ENCODE measurements at places on chromosomes 12 and 14.

DNA sequence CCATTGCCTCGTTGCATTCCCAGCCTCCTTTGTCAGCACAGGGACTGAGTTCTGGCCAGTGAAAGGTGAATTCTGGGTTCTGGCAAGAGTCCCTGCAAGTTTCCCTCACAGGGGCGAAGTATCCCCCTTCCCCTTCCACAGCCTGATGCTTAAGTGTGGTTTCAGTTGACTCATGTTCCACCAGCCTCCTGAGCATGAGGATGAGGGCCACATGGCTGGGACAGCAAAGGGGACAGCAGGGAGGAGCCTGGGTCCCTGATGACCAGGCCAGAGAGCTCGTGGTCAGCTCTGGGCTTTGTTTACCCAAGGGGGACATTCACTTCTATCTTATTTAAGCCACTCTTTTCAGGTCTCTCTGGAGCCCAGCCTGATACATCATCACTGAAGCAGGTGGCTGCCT lies 36.5 kb downstream of the CACNA2D4 start:
- no peak for DNase-seq

DNA sequence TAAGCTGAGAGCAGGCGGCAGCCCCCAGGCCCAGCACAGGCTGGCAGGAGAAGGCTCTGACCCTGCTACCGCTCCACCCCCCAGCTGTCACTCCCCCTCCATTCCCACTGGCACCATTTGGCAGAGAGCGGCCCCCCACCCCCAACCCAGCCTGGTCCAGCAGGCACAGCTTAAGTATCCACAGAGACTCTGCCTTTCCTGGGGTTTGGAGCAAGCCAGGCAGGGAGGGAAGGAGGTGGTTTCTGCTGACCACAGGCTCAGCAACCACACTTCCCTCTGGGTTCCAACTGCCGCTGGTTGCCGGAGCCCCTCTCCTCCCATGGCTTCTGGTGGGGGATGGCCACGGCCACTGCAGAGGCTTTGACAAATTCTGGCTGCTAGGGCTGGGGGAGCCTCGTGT lies 30.5 kb upstream of the CCND2 start:
- no peak for DNase-seq

DNA sequence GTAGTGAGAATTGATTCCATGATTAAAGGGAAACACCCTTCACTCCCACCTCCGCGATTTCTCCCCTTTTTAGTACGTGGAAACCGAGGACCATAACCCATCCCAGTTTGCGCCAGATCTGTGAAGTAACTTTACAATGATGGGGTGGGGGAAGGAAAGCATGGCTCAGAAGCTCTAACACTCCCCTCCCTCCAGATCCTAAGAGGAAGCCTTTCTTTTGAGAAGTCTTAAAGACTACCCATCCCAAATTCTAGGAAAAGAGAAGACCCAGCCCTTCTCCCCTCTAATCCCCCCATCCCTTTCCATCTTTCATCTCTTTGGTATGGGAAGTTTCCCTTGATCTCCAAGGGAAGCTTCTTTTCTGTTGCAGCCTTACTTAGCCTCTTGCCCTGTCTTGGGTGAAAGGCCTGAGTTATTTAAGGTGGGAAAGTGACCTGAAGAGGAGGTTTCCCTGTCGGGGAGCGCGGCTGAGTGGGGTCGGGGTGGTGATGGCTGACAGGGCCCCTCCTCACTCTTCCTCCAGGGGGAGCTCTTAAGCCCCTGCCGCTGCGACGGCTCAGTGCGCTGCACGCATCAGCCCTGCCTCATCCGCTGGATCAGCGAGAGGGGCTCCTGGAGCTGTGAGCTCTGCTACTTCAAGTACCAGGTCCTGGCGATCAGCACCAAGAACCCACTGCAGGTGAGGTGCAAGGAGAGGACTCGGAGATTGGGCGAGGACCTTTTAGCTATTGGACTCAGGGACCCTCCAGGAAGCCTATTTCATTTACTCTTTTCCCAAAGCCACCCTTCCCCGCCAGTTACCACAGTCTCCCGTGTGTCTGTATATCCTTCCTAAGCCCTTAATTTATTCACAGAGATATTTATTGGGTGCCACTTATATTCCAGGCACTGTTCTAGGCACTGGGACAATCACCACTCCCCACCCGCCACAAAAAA lies 1.8 kb downstream of the MARCHF9 start:
- DNase-seq: no peak

DNA sequence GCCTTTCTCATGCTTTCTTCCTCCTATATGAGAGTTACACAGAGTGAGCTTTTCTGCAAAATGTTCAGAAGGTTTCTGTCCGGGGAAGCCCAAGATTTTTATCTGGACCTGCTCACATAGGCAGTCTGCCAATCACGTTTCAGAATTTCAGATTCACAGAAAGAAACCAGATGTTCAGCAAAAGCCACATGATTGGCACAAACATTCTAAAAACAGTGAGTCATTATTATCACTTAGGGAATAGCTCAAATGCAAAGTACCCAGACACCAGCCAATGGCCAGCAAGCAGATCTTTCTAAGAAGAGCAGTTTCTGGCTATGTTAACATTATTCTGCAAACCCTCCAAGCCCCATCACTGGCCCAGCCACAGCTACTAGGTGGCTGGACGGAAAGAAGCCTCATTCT lies 1558.5 kb upstream of the TMEM132C start:
- no peak for DNase-seq

DNA sequence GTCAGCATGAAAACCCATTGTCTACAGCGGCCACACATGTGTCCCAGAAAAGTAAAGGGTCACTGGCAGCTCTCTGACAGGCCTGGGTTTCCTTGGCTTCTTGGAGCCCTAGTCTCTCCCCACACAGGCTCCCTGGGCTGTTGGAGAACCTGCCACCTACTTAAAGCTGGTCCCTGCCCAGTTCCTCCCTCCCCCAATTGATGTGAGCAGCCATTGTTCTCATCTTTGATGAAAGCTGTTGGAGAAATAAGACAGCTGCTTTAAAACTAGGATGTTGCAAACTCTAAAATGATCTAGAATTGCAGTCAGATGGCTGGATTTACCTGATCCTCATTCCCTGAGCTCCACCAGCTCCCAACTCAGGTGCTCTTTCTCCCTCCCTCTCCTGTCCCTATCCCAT lies 4.8 kb upstream of the PLEKHH1 start:
- no peak for DNase-seq

GRCh38 chr12:94149781-94150239 lies 1.4 kb downstream of the PLXNC1 start:
- DNase-seq: no peak

DNA sequence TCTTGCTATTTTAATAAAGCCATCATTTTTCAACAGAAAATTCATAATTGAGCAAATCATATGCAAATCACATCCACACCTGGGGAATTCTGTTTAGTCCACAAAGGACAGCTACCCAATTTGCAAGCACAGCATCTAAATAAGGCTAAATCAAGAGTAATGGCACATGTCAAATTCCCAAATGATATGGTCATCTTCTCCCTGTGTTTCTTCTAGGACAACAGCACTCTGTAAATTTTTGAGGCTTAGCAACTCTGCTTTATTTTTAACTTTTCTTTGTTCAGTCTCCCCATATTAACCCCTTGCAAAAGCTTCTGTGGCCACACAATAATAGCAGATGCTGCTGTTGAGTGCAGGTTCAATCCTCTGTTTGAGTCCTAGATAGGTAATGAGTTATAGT lies 155.6 kb upstream of the DAAM1 start:
- no peak for DNase-seq

- no peak for DNase-seq
Measured at GRCh38 chr12:71160585-71160984, 2.8 kb upstream of the TSPAN8 start.

- no peak for DNase-seq
Measured at GRCh38 chr12:22284871-22285270, 49.6 kb downstream of the ST8SIA1 start.

GRCh38 chr12:97754306-97754705 lies 291.7 kb downstream of the RMST start:
- DNase-seq: no peak

DNA sequence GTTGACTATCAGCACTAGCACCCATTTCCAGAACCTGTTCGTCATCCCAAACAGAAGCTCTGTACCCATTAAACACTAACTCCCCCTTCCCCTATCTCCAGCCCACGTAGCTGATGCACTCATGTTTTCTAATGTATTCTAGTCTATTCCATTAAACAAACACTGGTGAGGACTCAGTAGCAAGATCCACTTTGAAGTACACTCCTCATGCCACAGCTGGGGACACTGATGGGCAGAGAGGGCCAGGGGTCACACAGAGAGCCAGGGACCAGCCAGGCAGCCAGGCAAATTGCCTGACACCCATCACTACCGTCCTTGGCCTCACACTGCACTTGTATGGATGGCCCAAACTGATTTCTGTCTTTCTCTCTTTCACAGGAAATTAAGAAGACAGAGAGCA lies 269.9 kb upstream of the DIO3 start:
- no peak for DNase-seq

DNA sequence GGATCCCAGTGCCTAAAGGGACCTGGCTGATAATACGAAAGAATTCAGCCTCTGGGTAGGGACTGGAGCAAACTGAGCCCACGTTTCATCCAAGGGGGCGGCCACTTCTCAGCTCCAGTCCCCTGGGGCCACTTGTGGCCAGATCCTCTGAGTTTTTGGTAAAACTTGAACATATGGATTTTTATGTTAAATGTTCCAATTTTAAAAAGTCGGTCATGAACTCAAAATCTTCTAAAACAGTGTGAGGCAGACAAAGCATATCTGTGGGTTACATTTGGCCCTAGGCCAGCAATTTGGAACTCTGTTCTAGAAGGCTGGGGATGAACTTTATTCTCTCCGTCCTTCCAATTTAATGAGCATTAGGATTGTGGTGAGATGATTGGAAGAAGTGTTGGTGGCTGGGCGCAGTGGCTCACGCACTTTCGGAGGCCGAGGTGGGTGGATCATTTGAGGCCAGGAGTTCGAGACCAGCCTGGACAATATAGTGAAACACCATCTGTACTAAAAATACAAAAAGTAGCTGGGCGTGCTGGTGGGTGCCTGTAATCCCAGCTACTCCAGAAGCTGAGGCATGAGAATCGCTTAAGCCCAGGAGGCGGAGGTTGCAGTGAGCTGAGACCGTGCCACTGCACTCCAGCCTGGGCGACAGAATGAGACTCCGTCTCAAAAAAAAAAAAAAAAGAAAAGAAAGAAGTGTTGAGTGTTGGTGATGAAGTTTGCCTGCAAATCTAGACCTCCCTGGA lies 3.0 kb upstream of the PPP1CC start:
- DNase-seq: no peak

GRCh38 chr12:121974026-121974985 lies 47.4 kb upstream of the BCL7A start:
- no peak for DNase-seq

DNA sequence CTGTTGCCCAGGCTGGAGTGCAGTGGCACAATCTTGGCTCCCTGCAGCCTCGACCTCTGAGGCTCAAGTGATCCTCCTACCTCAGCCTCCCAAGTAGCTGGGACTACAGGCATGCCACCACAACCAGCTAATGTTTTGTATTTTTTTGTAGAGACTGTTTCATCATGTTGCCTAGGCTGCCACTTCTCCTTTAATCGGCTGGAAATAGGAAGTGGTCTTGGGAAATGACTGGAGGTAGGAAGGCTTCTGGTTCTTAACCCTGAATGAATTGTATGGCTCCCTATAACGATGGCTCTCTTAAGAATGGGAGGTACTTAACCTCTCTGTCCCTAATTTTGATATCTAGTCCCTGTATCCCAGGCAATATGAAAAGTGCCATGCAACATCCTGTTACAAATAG lies 113.9 kb upstream of the USP15 start:
- no peak for DNase-seq

DNA sequence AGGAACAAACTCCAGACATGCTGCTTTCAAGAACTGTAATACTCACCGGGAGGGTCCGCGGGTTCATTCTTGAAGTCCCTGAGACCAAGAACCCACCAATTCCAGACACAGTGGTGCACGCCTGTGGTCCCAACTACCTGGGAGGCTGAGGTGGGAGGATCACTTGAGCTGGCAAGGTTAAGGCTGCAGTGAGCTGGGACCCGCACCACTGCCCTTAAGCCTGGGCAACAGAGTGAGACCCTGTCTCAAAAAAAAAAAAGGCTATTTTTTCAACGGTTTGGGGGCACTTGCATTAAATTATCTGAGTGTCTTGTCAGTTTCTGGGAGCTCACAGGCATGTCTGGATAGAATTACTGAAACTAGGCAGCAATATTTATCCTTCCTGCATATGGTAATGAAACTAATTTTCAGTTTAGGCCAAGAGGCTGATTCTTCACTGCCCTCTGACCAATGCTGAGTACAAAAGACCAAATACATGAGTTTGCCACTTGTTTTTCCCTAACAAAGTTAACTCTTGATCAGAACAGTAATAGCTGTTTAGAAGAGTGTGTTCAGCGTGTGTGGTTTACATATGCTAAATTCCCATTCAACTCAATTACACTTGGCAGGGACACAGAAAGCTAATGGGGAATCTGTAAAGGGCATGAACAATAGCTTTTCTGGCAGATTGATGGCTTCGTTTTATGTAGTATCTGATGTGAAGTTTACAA lies 65.8 kb upstream of the RASSF3 start:
- DNase-seq: no peak

GRCh38 chr12:25377469-25378177 lies 126.9 kb upstream of the KRAS start:
- DNase-seq: no peak

GRCh38 chr12:1865284-1865866 lies 45.0 kb downstream of the LRTM2 start:
- no peak for DNase-seq

DNA sequence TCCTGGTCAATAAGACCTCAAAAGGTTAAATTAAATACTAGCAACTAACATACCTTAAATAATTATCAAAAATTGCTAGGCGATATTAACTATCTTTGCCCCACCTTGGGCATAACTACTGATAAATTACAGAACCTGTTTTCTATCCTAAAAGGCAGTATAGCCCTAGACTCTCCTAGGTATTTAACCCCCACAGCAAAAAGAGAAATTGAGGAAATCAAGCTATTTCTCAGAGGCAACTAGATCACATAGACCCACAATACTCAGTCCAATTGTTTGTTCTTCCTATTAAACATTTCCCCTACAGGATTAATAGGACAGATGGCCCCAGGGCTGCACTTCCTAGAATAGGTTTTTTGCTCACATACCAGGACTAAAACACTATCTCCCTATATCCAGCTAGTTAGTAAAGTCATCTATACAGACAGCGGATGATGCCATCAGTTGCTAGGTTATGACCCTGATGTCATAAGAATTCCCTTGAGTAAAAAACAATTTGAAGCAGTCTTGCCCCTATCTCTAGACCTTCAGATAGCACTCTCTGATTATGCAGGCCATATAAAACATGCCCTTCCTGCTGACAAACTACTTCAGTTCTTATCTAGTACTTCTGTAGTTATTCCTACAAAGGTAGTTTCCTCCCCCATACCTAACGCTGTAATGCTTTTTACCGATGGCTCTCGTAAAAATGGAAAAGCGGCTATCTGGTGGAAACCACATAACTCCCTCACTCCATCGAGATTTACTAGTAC lies 118.4 kb downstream of the PPHLN1 start:
- no peak for DNase-seq

- DNase-seq: peak; percentile 25
Measured at GRCh38 chr12:66467932-66468331, 165.6 kb downstream of the HELB start.

GRCh38 chr14:21074398-21075272 lies 4.5 kb downstream of the ARHGEF40 start:
- no peak for DNase-seq

- DNase-seq: peak; percentile 13
Measured at GRCh38 chr14:58455593-58456265, 28.2 kb downstream of the KIAA0586 start.
